NCI-H2081 treated with DMSO at 0.1 percent for 48 hours (cell line): ENCODE measurements at places on chromosomes 4 and X.
A peak's percentile ranks its signal among the peaks of the same experiment; 100 is the strongest.

DNA sequence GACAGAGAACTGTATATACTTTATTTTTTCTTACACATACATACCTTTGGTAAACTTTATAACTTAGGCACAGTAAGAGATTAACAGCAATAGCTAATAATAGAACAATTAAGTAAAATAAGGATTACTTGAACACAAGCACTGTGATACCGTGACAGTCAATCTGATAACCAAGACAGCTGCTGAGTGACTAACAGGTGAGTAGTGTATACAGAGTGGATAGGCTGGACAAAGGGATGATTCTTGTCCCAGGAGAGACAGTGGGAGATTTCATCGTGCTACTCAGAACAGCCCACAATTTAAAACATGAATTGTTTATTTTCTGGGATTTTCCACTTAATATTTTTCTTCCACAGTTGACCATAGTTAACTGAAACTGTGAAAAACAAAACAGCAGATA, 411.8 kb downstream of the PPP1R2C start:
- no peak for DNase-seq

- no peak for DNase-seq
These were observed 44.6 kb downstream of the PALLD start for GRCh38 chr4:168541266-168541953.

DNA sequence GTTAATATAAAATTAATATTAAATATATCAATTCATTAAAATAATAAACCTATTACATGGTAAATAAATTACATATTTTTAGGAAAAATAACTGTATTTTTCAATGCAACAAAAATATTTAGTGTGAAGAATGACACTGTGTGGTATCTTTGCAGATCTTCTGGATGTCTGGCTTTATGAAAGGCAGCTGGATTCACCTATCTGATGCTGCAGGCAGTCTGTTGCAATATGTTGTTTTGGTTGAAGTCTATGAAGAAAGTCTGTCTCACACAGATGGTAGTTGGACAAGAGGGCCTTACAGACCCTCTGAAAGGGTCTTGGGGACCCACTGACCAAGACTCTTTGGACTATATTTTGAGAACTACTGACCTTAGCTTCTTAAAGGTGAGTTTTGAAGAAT, 89.1 kb upstream of the TMEM150C start:
- DNase-seq: no peak

DNA sequence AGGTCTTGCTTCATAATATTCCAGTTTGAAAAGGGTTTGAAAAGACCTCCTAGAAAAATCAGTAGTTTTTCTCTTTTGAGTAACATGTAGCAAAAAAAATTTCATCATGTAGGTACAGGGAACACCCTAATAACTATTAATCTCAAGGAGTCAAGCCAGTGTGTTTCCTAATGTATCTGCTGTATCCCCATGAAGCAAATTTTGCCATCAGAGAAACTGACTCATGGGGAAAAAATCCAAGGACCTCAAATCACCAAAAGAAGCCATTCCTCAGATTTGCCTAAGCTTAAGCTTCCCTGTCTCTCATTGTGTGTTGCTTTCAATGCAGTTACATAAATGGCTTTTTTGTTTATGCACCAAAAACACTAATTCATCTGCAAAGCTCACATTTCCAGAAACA, 29.7 kb downstream of the F9 start:
- DNase-seq: no peak

- DNase-seq: no peak
These were observed 396.7 kb downstream of the FSTL5 start for GRCh38 chr4:161767116-161767515.

DNA sequence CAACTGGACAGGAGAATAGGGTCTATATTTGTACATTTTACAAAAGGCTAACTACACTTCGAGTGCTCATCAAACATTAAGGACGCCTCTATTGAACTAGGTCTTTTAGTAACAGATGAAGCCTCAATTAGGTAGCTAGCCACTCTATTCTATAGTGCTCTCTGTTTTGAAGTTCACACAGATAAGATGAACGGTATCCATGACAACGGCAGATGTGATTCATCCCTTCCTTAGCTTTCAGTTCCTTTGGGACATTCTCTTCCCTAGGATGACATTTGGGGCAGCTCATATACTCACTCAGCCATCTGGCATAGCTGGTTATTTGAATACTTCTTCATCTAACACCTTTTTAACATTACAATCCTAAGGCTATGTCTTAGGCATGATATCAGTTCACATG, 62.4 kb upstream of the WDFY3 start:
- no peak for DNase-seq

DNA sequence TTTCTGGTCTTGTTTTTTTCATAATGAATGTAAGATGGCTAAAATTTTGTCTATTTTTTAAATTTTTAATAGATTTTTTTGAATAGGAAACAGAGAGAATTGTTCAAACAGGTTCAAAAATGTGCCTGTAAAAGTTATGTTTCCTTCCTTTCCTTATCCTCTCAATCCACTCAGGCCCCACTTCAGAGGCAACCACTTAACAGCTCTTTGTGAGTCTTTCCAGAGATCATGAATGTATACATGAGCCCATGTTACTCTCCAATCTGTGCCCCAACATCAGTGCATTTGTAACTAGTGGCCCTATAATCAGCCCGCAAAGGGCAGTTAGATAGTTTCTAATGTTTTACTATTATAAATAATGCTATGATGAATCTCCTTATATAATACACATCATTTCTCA, 14.0 kb downstream of the CFI start:
- no peak for DNase-seq

- DNase-seq: no peak
These were observed 265.0 kb upstream of the SLITRK2 start for GRCh38 chrX:145552643-145553042.

DNA sequence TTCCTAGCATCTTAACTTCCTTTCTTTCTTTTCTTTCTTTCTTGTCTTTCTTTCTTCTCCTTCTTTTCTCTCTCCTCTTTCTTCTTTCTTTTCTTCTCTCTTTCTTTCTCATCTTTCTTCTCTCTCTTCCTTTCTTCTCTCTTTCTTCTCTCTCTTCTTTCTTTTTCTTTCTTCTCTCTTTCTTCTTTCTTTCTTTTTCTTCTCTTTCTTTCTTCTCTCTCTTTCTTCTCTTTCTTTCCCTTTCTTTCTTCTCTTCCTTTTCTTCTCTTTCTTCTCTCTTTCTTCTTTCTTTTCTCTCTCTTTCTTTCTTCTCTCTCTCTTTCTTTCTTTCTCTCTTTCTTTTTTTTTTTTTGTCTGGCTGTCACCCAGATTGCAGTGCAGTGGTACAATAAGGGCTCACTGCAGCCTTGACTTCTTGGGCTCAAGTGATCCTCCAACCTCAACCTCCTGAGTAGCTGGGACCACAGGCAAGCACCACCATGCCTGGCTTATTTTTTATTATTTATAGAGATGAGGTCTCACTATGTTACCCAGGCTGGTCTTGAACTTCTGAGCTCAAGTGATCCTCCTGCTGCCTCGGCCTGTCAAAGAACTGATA, 17.5 kb downstream of the NMU start:
- DNase-seq: no peak

DNA sequence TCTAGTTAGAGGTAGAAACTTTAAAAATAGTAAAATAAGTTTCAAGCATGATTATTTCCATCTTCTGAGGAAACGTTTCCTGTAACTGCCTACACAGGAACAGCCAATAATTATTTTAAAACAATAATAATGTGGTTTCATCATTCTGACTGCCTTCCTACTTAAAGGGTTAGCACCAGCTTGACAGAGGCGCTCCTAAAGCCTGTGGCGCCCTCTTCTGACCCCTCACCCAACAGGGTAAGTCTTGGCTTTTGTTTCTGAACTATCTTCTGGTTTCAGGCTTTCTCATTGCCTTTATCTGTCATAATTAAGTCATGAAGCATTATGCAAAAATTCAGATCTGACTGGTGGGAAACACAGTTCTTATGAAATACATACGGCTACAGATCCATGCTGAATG, 96.7 kb downstream of the ITM2A start:
- DNase-seq: no peak

DNA sequence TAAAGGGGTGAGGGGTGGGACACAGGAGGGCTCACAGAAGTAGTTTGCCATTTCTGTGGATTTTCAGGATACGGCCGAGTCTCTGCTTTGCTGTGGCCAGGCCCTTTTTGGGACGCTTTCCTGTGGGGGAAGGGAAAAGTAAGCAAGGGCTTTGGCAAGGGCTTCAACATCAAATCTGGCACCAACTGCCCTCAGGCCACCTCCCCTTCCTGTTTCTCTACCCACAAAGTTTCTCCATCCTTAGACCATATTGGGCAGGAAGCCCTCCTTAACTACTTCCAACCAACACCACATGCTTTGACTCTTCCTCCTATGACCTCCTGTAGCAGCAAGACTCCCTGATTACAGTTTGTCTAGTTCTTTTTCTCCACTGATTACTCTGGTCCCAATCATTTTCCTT, 105.1 kb downstream of the PHF8 start:
- no peak for DNase-seq

DNA sequence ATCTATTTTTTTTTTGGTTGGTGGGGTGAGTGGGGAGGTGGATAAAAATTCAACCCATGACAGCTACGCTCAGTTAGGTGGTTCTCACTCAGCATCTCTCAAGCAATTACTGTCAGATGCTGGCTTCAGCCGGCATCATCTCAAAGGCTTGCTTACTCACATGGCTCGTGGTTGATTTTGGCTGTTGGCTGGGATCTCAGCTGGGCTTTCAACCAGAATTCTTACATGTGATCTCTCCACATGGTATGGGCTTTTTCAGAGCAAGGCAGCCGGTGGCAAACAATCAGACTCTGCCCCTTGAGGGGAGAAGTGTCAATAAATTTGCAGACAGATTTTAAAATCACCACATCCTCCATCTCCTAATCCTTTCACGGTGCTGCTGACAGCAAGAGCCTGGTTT, 47.2 kb downstream of the SLC34A2 start:
- no peak for DNase-seq

GRCh38 chr4:22522206-22522605, 6.3 kb upstream of the ADGRA3 start:
- DNase-seq: no peak

DNA sequence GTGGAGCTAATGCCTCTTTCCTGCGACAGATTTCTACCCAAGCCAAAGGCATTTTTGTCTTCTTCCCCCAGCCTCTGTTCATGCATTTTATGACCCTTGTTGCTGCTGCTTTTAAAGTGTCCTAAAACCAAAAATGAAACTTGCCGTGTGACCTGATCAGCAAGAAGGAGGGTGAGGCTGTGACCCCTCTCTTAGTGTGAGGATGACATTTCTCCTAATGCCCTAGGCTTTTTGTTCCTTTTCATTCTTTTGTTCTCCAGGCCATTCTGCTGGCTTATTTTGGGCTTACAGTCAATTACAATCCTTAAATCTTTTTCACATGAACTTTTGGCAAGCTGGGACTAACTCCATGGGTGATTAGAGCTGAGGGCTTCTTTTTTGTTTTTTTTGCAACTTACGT, 34.4 kb downstream of the PTTG2 start:
- no peak for DNase-seq

DNA sequence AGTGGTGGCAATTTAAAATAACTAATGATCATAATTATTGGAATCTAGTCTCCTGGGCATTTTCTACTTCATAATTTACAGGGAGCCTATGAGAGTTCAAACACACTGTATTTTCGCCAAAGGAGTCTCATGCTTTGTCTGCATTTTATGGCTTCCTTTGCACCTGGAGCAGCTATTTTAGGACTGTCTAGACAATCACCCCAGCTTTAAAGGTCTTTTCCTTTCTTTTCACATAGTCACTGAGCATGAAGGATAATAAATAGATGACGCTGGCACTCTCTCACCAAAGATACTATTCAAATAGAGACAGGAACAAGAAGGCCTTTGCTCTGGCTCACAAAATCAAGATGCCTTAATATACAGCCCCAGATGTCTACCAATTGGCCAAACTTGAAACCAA, 43.0 kb downstream of the AMELX start:
- DNase-seq: peak; percentile 31
